ENCODE measurements at places on chromosomes 7 and 10. TPM values are rescaled to one million over a fixed set of nuclear protein-coding genes. Genes with fewer than 3 reads are reported as not detected.

Gene LBX1
- total RNA-seq: not detected

- H3K4me3 ChIP-seq: no peak overlapping the region
- no peaks in the 10 kb centered on the region for H3K36me3 ChIP-seq
- no peak for DNase-seq
- peaks cover 11% of the 10 kb centered on the region for H3K4me1 ChIP-seq
Measured at GRCh38 chr7:38294926-38295325, 21.5 kb upstream of the TARP start.

- peaks cover 2% of the 10 kb centered on the region for H3K27me3 ChIP-seq
- H3K4me1 ChIP-seq: no peaks in the 10 kb centered on the region
- no peak overlapping the region for H3K27ac ChIP-seq
- no peak for DNase-seq
Measured at GRCh38 chr7:131149840-131150239, 177.8 kb upstream of the MKLN1 start.

DNA sequence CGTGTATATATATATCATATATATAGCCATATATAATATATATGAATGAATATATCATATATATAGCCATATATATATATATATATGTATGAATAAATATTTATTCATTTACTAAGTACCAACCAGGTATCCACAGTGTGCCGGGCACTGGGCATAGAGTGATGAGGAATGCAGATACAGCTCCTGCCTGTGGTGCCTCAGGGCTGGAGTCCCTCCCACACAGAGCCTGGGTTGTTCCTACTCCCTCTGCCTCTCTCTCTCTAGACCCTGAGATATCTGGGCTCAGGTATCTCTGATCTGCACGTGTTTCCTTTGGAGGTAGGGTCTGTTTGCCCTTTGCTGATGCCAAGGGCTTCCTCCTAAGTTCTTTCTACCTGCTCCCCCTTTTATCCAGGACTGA lies 1.4 kb upstream of the PLPP4 start:
- H3K4me1 ChIP-seq: peaks cover 4% of the 10 kb centered on the region
- no peak overlapping the region for H3K4me3 ChIP-seq
- no peak for DNase-seq
- no peaks in the 10 kb centered on the region for H3K36me3 ChIP-seq

Gene PIK3AP1
- 157 TPM for total RNA-seq

Gene LAMB1
- not detected for total RNA-seq

Gene CUZD1
- 2.2 TPM for total RNA-seq

DNA sequence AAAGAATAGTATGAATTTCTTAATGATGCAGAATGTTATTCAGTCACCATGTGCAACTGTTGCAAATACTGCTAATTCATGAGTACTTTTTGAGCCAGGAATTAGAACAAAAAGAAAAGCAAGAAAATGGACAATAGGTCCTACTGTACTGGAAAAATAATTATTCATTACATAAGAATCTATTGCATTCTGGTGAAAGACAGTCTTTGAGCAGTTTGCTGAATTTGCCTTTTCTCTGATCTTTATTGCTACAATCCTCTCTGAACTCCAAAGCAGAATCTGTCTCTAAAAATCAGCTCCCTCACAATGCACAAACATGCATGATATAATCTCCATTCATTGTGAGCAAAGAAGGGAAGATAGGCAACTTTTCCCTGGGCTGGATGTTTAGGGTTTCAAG lies 12.8 kb downstream of the IFIT2 start:
- no peak overlapping the region for H3K4me3 ChIP-seq
- peaks cover 5% of the 10 kb centered on the region for H3K36me3 ChIP-seq
- DNase-seq: no peak
- peaks cover 5% of the 10 kb centered on the region for H3K4me1 ChIP-seq

- no peak overlapping the region for H3K27ac ChIP-seq
- no peaks in the 10 kb centered on the region for H3K4me1 ChIP-seq
- no peak overlapping the region for H3K4me3 ChIP-seq
- DNase-seq: no peak
- no peaks in the 10 kb centered on the region for H3K36me3 ChIP-seq
Measured at GRCh38 chr10:42926843-42927242, 144.2 kb downstream of the BMS1 start.

Gene POLR2J2
- total RNA-seq: 29.2 TPM

- no peak for DNase-seq
- no peak overlapping the region for H3K4me3 ChIP-seq
- no peaks in the 10 kb centered on the region for H3K4me1 ChIP-seq
- H3K27me3 ChIP-seq: no peaks in the 10 kb centered on the region
- H3K27ac ChIP-seq: no peak overlapping the region
Measured at GRCh38 chr10:34348021-34348420, 467.1 kb downstream of the PARD3 start.

GRCh38 chr7:102883098-102883860 lies 29.5 kb upstream of the LRRC17 start:
- H3K27ac ChIP-seq: no peak overlapping the region
- no peak for DNase-seq
- H3K4me3 ChIP-seq: no peak overlapping the region
- no peaks in the 10 kb centered on the region for H3K4me1 ChIP-seq

DNA sequence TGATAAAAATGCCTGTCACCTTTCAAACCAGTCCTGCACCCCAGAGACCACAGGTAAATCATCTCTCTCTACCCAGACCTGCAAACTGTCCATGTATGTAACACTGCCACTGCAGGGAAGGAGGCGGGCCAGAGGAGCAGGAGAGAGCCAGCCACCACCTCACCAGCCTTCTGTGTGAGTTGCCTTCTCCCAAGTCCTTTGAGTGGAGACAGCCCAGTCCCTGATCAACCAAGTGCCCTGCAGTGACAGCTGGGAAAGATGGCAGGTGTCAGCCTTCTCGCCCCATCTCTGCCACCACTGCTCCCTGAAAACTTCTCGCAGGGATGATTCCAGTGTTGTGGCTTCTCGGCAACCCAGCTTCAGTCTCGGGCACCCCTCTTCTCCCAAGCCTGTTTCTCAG lies 42.4 kb downstream of the MTURN start:
- H3K4me1 ChIP-seq: peaks cover 41% of the 10 kb centered on the region
- DNase-seq: no peak
- peak overlapping the region; percentile 47 for H3K27ac ChIP-seq
- H3K4me3 ChIP-seq: no peak overlapping the region
- H3K27me3 ChIP-seq: no peaks in the 10 kb centered on the region

DNA sequence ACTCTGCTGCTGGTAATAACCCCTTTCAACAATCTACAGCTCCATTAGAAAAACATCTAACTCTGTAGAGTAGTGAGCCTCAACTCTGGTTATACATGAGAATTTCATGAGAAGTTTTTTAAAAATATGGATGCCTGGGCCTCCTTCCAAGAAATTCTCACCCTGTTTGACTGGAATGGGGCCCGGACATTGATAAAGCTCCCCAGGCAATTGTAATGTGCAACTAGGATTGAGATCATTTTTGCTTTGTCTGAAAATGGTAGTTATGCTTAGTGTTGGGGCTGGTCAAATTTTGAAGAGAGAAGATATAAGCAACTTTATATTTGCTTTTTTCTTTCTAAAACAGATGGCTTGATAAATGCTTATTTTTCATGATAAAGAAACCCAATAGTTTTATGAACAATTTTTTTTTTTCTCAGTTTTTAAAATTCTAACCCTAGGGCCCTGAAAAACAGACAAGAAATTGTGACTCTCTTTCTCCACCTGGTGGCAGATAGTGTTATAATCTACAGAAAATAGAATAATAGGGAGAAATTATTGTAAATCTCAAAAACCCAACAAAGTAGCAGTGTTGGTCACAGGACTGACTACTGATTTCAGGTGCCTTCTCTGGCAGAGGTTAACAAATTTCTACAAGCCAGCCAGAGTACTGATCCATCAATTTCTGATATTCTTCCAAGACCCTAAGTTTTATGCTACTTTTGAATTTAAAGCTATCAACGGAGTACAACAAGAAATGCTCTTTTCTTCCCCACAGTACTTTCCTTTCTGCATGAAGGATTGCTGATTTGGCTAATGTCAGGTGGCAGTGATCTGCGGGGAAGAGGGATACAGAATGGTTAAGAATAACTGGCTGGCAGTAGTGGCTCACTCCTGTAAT lies 174.8 kb downstream of the DKK1 start:
- H3K36me3 ChIP-seq: no peaks in the 10 kb centered on the region
- H3K4me1 ChIP-seq: peaks cover 1% of the 10 kb centered on the region
- H3K27me3 ChIP-seq: no peaks in the 10 kb centered on the region
- DNase-seq: no peak

GRCh38 chr10:132273966-132274365 lies 33.8 kb downstream of the STK32C start:
- H3K27me3 ChIP-seq: no peaks in the 10 kb centered on the region
- H3K27ac ChIP-seq: no peak overlapping the region
- H3K4me1 ChIP-seq: no peaks in the 10 kb centered on the region
- H3K4me3 ChIP-seq: no peak overlapping the region

DNA sequence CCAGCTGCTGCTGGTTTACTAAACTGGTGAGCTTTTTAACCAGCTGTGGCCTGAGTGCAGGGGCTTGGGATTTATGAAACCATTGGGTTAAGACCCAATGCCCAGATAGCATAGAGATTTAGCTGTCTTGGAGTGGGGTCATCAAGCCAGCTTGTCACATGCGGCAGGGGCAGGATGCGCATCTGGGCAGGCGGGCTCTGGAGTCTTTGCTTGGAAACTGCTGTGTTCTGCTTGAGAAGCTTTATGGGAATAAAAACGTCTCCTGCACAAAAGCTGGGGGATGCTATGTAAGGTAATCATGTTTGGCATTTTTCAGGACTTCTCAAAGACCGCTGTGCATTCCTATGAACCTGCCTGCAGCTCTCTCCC lies 136.3 kb downstream of the MAPK8 start:
- no peak overlapping the region for H3K4me3 ChIP-seq
- no peak for DNase-seq
- no peak overlapping the region for H3K27ac ChIP-seq

Gene FXYD4
- not detected for total RNA-seq

- DNase-seq: no peak
- H3K4me3 ChIP-seq: no peak overlapping the region
- no peaks in the 10 kb centered on the region for H3K36me3 ChIP-seq
- peaks cover 2% of the 10 kb centered on the region for H3K27me3 ChIP-seq
Measured at GRCh38 chr10:15427843-15428414, 56.8 kb upstream of the FAM171A1 start.

Gene MBL2
- not detected for total RNA-seq

DNA sequence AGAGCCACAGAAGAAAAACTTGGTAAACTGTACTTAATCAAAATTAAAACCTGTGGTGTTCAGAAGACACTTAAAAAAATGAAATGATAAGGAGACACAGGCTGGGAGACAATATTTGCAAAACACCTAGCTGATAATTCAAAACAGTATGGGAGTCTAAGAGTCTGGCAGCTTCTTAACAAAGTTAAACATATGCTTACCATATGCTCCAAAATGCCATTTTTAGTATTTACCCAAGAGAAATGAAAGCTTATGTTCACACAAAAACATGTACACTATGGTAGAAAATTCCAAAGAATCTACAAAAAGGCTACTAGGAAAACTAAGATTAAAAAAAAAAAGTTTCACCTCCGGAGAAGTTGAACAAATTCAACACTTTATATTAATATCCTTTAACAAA lies 48.6 kb downstream of the ITGB1 start:
- no peak for DNase-seq
- peaks cover 73% of the 10 kb centered on the region for H3K36me3 ChIP-seq
- H3K4me3 ChIP-seq: no peak overlapping the region
- H3K27ac ChIP-seq: no peak overlapping the region

DNA sequence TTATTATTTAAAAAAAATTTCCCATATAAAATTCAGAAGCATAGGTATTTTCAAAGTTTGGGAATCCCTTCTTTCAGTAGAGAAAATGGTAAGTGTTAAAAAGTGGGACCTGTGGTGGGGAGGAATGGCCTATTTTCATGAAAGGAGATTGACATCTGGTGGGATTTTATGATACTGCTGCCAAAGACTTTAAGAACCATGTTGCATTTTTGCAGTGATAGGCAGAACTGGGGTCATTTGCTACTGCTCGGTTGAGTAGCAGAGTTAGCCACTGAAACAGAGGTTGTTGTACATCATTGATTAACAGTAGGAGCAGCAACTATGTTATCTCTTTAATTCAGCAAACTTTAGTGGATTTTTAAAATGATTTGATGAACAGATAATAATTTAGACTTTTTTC lies 4.4 kb downstream of the BICC1 start:
- H3K4me3 ChIP-seq: no peak overlapping the region
- DNase-seq: no peak

- H3K4me3 ChIP-seq: no peak overlapping the region
- no peak overlapping the region for H3K27ac ChIP-seq
- H3K27me3 ChIP-seq: peaks cover 24% of the 10 kb centered on the region
Measured at GRCh38 chr10:123807444-123808035, 84.1 kb downstream of the CPXM2 start.

DNA sequence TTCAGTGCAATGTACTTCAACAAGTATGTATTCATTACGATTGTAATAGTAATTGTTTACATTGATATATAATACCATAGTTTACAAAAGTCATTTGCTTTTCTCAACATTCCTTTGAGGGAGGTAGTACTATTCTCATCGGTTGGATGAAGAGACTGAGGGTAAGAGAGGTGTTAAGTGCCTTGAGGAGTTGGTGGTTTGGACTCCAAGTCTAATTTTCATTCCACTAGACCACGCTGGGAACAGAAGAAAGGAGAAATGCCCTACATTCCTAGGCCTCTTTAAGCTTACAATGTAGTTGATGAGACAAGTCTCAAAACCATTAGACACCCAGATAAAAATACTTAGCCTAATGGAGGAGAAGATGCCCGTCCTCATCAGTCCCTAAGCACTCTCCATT lies 28.6 kb downstream of the CDK1 start:
- H3K27ac ChIP-seq: no peak overlapping the region
- H3K36me3 ChIP-seq: no peaks in the 10 kb centered on the region
- H3K27me3 ChIP-seq: no peaks in the 10 kb centered on the region
- no peak overlapping the region for H3K4me3 ChIP-seq

Gene ATP6V0A4
- total RNA-seq: not detected

- H3K27me3 ChIP-seq: peaks cover 17% of the 10 kb centered on the region
- no peaks in the 10 kb centered on the region for H3K36me3 ChIP-seq
- no peak overlapping the region for H3K4me3 ChIP-seq
- no peak for DNase-seq
Measured at GRCh38 chr10:19811540-19811939, 4.7 kb upstream of the PLXDC2 start.

DNA sequence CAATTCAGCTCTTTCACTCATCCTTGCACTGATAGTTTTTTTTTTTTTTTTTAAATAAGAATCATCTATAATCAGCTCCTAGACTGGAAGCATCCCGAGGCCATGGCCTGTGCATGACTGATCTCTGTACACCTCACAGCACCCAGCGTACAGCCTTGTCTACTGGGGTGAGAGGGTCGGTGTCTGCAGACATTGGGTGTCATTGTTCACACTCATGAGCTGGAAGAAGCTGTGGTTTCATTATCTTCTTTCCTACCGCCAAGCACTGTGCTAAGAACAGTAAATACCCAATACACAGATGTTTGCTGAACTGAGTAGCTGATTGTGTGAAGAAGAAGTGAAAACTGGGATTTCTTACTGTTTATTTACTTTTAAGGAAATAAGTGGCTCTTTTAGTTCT lies 123.6 kb downstream of the CLEC2L start:
- DNase-seq: no peak
- H3K27ac ChIP-seq: no peak overlapping the region
- peaks cover 39% of the 10 kb centered on the region for H3K4me1 ChIP-seq
- peaks cover 3% of the 10 kb centered on the region for H3K36me3 ChIP-seq
- no peaks in the 10 kb centered on the region for H3K27me3 ChIP-seq
